Activated B cell treated with CpG ODN at 0.5 μM for 24 hours (primary cell): ENCODE measurements at places on chromosomes 1 and 21.

- DNase-seq = no peak
Measured at GRCh38 chr1:226248091-226248490, 24.6 kb downstream of the MIXL1 start.

GRCh38 chr1:18925279-18925678 lies 22.9 kb upstream of the ALDH4A1 start:
- no peak for DNase-seq

GRCh38 chr1:227453631-227454355 lies 109.6 kb upstream of the ZNF678 start:
- DNase-seq = no peak

- DNase-seq = no peak
Measured at GRCh38 chr1:39689635-39690034, 1.6 kb downstream of the HPCAL4 start.

DNA sequence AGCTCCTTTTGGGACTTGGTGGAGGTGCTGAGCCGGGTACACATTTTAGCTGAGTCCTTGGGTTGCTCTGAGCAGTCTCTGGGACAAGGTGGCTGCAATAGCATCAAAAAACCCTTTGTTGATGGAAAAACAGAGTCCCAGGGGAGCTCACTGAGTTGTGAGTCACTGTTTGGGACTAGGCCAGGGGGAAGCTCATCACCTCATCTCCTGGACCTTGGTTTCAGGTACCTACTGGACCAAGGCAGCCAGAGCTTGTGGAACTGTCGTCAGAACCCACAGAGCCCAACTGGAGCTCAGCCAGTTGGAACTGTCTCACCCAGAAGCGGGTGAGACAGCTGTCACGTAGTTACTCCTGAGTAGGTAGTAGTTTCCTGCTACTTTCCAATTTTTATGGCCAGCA lies 146.7 kb downstream of the HLX start:
- peak; percentile 24 for DNase-seq

DNA sequence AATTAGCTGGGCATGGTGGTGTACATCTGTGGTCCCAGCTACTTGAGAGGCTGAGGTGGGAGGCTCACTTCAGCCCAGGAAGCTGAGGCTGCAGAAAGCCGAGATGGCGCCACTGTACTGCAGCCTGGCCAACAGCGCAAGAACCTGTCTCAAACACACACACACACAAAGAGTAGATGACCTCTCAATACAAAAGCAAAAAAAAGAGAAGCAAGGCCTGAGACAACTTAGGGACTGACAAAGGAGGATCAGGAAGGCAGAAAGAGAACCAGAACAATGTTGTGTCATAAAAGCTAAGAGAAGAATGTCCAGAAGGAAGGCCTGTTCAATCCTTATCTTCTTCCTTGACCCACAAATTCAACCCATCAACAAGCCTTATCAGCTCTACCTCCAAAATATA lies 18.5 kb downstream of the WASF2 start:
- no peak for DNase-seq

- DNase-seq = no peak
Measured at GRCh38 chr1:176241385-176242015, 34.4 kb upstream of the COP1 start.

- DNase-seq = no peak
Measured at GRCh38 chr1:156842618-156843300, 16.2 kb downstream of the INSRR start.

DNA sequence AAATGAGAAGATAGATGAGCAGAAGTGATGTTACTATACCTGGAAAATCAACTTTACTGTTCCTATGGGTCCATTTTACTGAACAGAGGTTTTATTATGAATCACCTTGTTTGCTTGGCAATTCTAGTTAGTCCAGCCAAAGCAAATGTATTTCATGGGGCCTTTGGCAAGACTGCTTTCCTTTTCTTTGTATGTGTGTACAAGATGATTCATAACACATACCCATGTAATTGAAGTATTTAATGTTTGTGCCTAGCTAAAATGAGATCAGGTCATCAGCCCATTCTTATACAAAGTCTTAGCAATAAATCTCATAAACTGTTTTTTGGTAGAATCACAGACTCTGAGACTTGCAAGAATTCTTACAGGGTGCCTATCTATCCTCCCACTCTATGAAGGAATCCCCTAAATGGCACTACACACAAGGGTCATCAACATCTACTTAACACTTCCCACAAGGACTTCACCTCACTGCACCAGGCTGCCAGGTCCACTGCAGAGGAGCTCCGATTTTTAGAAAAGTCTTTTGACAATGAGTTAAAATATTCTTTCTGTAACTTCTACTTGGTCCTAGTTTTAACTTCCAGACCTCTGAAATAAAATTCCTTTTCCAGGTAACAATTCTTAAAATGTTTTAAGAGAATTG lies 58.5 kb downstream of the LPAR3 start:
- DNase-seq = no peak

GRCh38 chr1:55381983-55382382 lies 166.8 kb upstream of the USP24 start:
- no peak for DNase-seq

- DNase-seq = peak; percentile 48
Measured at GRCh38 chr1:23594927-23595353, 35.6 kb upstream of the ID3 start.

DNA sequence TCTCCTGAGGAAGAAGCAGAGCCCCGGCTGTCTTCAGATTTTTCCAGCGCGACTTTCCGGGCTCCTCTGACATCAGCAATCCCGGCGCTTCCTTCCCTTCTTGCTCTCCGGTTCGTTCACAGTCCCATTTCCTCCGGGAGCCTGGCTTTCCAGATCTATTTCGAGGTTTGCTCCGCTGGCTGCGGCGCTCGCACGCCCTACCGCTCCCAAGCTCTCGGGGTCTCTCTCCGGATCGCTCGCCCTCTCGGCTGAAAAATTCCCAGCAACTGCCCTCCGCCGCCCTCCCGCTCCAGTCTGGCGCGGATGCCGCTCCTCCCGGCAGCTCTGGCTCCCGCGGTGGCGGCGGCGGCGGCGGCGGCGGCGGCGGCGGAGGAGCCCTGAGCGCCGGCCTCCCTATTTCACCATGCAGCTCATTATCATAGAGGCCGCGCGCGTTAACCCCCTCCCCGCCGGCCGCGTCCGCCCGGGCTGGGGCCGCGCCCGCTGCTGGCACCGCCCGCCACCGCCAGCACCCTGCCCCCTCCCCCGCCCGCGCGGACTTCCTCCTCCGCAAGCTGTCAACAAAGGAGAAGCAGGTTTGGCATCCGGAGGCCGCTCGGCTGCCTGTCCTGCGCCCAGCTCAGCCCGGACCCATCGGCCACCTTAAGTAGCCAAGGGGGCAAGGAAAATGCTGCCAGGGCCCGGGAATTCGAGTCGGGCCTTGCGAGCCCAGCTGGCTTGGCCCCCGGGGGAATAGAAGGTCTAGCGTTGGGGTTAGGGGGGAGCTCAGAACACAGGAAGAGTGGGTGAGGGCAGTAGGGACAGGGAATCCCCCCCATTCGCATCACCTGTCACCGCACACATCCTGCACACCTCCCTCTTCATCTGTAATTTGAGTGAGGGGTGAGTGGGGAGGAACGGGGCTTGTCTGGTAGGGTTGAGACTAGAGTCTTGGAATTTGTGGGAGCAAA lies at the start of gene PLXNA2:
TSS of gene PLXNA2 (minus strand) at position 418 of the 950 bp plus-strand sequence. CDS start 26,462 bp downstream, outside the sequence.
- peak; percentile 65 for DNase-seq

GRCh38 chr1:20603504-20604464 lies 14.9 kb downstream of the CDA start:
- no peak for DNase-seq

- DNase-seq = no peak
Measured at GRCh38 chr1:235460770-235461169, 43.5 kb downstream of the B3GALNT2 start.

GRCh38 chr1:18948048-18948912 lies 8.2 kb downstream of the IFFO2 start:
- DNase-seq = no peak

GRCh38 chr1:162357681-162358266 lies 18.9 kb downstream of the SPATA46 start:
- no peak for DNase-seq

GRCh38 chr21:44988607-44989536 lies 49.0 kb downstream of the SLX9 start:
- no peak for DNase-seq

DNA sequence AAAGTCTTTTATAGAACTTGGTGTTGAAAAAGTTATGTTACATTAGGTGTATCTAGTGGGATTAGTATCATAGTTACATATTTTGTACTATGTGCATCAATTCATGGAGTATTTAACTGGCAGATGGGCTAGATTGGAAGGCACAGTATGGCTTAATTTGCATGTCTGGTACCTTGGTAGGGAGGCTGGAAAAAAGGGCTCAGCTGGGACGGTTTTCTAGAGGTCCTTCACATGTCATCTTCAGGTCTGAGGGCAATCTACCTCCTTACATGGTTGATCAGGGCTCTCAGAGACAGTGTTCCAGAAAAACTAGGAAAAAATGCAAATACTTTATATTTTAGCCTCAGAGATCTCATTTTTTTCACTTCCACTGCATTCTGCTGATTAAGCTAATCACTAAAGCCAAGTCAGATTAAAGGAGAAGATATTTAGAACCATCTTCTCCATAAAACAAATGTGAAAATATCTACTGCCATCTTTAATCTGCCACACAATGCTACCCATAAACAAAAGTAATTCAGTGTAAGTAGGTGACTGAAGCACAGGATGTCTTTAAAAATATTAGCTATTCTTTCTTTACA lies 209.3 kb downstream of the PLA2G4A start:
- no peak for DNase-seq

- DNase-seq = peak; percentile 54
Measured at GRCh38 chr1:204453141-204453772, 41.3 kb downstream of the PIK3C2B start.

- DNase-seq = no peak
Measured at GRCh38 chr21:40631211-40631610, 215.7 kb downstream of the DSCAM start.

- no peak for DNase-seq
Measured at GRCh38 chr1:110682898-110683297, 8.2 kb upstream of the KCNA3 start.

GRCh38 chr1:15657021-15657420 lies 27.1 kb upstream of the PLEKHM2 start:
- DNase-seq = no peak

GRCh38 chr1:32748348-32748747 lies 45.8 kb upstream of the SYNC start:
- DNase-seq = no peak

GRCh38 chr1:244965185-244966030 lies 101.1 kb upstream of the HNRNPU start:
- no peak for DNase-seq

DNA sequence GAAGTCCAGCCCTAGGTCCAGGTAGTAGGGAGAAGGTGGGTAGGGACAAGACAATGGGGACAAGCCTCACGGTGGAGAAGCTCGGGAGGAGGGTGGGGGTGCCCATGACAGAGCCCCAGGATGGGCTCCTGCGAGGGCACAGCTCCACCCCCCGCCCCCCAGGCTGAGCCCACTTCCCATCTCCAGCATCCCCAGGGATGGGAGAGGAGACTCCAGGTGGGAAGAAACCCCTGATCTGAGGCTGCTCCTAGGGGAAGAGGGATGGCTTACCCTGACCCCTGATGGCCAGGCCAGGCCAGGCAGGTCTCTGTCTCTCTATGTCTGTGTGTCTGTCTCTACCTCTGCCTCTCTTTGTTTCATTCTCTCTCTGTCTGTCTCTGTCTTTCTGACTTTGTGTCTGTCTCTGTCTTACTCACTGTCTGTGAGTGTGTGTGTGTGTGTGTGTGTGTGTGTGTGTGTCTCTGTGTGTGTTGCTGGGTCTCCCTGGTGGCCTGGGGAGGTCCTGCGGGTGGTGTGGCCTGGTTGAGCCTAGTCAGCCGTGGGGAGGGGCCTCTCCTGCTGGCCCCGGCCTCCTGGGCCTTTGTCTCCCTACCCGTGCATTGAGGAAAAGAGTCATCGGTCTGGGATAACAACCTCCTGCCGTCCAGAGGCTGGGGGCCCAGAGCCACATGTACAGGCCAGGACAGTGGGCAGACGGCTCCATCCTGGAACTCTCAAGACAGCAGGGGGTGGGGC lies 45.7 kb downstream of the WNT9A start:
- DNase-seq = no peak

DNA sequence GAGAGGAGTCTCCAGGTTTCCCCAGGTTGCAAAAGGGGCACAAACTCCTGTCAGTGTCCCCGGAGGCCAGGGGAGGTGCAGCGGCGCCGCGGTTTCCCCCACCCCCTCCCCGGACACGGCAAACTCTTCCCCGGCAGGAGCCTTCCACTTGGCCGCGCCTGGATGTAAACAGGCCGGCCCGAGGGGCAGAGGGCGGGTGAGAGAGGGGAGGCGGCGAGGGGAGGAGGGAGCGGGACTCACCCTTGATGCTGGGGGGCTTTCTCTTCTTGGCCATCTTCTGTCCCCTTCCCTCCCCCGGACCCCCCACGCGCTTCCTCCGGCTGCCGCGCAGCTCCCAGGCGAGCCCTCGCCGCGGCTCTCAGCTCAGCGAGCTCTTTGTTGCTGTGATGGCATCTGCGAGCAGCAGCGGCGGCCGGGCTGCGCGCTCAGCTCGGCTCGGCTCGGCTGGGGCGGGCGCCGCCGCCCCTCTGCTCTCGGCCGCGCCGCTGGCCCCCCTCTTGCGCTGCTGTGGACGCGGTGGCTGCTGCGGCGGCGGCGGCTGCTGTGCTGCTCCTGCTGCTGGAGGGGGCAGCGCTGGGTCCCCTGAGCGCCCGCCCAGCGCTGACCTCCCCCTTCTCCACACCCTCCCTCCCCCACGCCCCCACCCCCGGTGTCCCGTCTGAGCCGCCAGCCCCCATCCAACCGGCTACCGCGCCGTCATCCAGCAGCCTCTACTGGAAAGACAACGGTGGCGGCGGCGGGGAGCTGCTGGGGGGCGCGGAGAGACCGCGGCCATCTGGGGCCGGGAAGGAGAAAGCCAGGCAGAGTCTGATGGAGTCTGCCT lies 4.9 kb upstream of the SLC44A5 start:
- DNase-seq = no peak

GRCh38 chr1:111921948-111922347 lies 67.5 kb downstream of the KCND3 start:
- DNase-seq = no peak
